ENCODE measurements at places on chromosomes 2 and 18.

- no peak for DNase-seq
These were observed 44.2 kb upstream of the CTDP1 start for GRCh38 chr18:79635427-79635726.

DNA sequence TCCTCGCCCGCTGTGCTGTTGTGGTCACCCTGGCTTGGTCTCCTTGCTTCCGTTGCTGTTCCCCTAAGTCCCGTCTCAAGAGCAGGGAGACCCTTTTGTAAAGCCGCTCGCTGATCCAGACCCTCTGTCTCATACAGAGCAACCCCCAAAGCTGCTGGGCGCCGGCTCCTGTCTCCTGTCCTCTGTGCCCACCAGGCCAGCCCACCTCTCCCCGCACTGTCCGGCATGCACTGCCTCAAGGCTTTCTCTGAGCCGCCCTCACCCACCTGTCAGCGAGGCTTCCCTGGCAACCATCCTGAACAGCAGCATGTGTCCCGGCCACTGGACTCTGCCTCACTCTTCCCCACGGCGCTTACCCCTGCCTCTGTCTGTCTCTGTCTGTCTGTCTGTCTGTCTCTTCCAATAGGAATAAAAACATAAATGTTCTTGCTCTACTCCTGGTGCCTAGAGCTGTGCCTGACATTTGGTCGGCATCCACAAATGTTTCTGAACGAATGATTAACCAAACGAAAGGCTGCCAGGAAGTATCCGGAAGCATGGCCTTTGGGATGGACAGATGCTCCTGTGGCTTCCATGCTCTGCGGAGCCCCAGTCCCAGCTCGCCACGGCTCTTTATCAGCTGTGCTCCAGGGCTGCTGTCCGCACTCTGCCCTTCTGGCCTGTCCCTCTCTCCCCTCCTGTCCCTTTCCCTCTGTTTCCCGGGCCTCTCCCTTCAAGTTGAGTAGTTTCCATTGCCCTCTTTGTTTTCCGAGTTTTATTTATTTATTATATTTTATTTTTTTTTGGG lies 7.8 kb downstream of the COLEC11 start:
- no peak for DNase-seq

DNA sequence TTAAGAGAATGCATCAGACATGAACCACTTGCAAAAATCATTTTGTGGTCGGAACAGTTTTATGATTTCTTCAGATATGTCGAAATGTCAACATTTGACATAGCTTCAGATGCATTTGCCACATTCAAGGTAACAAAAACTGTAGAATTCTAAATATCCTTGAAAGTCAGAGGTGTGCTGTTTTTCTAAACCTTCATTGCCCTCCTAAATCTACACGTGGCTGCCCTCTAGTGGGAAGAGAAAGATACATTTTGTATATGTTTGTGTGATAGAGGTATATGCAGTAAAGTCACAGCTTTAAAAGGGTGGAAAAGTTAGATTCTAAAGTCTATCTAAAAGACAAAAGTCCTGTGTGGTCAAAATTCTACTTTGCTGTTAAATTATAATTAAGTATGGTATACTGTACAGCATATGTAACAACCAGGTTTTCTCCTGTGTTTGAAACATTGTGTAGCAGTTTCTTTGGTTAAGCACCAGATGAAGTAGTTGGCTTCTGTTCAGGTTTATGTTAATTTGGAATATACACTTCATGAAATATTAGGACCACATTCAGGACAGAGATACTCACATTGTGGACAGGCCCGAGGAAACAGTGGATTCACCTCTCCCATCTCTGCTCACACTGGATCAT lies 65.9 kb upstream of the ITM2C start:
- no peak for DNase-seq

DNA sequence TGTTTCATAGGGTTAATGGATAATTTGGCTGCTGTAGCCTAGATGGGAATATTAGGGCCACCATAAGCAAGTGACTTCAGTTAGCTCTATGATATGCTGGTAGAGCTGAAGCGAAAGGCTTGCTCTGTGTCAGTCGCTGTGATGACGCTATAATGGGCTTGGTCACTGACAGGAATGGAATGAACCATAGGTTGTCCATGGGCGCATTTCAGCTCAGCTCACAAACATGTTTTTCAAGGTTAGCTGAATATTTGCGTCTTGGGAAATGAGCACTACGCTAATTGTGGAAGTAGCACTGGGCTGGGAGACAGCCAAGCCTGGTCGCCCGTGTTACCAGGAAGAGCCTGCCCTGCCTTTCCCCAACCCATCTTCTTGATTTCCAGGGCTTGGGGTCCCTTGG lies 3.2 kb upstream of the MYO7B start:
- DNase-seq: no peak

DNA sequence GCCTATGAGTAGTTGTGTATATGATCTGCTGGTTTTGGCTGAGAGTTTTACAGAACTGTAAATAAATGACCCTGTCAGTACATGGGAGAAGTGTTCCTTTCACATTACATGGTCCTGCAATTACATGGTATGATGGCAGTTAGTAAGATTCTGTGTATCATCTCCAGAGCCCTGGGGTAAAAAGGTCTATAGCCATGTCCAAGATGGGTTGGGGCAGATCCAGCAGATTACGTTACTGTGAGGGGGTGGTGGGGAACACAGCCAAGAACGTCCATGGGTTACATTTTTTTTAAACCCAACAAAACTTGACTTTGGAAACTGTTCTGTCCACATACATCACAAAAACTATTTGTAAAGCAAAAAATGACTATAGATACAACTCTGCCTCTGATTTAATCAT lies 64.2 kb upstream of the LMAN1 start:
- DNase-seq: no peak

All from central memory CD8-positive, alpha-beta T cell (primary cell).